NCI-H2081 (cell line): ENCODE measurements at places on chromosomes 5 and 9.

GRCh38 chr9:88319936-88320747 is 68.1 kb upstream of the SPIN1 start:
- DNase-seq, result no peak

DNA sequence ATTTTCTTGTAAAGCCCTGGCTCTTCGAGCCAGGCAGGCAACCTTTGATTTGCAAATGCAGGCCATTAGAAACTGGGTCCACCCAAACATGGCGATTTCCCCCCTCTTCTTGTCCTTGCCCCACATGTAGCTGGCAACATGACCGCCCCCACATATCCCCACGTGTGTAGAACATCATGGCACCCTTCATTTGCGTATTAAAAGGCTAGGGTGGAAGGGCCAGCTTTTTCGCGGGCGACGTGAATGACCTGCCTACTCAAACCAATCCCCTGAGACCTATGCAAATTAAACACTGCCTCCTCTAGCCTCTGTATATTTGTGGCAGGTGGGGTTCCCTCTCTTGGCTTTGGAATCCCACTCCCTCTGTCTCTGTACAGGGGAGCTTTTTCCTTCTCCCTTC is 107.0 kb upstream of the CLINT1 start:
- DNase-seq, result no peak

DNA sequence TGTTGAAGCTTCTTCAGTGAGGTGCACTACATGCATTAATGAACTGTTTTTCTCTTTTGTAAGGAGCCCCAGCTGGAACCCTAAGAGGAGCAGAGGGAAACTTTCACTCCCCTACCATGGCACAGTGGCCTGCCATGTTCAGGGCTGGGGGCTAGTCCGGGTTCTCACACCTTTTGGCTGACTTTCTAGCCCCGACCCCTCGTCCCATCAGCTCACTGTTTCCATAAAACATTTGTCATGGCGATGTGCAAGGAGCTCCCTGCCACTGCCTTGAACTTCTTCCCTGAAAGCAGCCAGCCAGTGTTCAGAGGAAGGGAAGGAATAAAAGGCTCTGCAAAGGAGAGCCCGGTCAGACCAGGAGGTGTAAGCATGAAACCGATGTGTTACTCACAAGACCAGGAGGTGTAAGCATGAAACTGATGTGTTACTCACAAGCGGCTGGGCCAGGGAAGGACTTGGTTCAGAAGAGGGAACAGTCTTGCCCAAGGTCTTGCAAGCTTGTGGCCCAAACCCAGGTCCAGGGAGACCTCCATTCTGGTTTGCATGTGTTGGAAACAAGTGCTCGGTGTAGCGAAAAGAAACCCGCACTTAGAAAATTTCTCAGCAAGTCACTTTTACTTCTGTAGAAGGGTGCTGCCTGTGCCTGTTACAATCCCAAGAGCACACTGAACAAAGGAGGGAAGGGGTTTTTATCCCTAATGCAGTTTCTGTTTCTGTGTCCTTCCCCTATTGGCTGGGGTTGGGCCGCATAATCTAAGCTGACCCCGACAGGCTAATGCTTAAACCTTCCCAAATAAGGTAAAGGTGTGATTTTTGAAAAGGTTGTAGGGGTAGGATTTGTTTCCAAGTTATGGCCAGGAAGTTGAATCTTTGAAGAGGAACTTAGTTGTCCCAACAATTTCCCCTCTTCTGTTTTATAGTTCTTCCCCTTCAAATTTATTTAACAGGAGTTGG is 3.4 kb upstream of the ABO start:
- no peak for DNase-seq

GRCh38 chr5:16784088-16784487 is 152.0 kb downstream of the MYO10 start:
- DNase-seq, result no peak

DNA sequence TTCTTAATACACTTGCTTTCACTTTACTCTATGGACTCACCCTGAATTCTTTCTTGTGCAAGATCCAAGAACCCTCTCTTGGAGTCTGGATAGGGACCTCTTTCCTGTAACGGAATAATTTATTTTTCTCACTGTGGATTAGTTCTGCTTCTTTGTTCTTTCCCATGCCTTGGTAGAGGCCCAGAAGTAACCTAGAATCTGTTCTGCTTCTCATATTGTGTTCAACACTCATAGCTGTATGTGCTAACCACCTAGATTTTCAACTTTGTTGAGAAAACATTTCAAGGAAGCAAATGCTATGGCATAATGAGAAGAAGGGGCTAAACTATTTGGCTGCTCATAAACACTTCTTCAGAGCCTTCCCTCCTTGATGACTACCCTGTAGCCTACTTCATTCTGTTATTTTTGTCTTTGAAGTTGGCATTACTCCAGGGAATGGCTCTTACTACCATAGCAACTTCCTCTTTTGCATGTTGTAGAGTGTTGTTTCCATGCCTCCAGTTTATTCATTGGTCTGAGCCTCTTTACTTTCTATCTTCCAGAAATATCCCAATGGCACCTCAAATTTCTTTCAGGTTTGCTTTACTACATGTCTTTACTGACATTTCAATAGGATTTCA is 74.3 kb downstream of the KIAA0825 start:
- no peak for DNase-seq

DNA sequence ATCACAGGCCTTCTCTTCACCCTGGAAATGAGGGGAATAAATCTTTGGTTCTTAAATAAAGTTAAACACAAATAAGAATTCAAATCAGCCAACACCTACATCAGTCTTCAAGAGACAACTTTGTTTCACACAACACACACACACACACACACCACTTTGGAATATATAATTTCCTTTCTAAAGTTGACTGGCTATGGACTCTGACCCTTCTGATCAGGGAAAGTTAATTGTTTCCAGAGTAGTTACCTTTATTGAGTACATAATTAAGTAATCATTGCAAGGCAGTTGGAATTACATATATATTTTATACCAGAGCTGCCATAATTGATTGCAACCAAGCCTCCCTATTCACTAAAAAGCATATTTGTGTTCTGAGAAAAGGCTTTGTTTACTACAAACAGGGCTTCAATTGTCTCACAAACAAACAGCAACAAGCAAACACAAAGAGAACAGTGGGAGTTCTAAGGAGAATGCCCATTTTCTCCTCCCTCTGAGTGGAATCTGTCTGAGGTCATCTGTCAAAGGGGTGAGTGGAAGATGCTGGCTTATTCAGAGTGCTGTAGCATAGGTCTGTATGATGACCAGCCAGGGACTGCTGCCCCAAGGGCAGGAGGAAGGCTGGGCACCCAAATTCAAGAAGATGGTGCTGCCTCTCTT is 136.6 kb downstream of the SEMA6A start:
- no peak for DNase-seq

DNA sequence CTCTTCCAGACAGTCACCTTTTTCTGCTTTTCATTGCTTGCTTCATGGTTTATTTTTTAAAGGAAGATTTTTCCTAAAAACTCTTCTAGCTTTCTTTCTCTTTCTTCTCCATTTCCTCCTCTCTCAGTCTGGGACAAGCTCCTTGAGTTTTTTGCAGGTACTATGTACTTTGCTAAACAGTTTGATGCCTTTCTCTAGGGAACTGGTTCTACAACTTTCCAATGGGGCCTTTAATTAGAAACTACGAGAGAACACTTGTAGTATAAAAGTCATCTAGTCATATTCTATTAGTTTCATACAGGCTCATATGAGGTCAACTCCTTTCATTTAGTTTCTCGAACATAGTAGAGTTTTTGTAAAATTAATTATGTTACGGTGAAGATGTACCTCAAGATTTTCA is 189.6 kb downstream of the DOCK8 start:
- DNase-seq, result no peak

- DNase-seq, result no peak
Measured at GRCh38 chr5:77629509-77630113, 8.9 kb downstream of the OTP start.

DNA sequence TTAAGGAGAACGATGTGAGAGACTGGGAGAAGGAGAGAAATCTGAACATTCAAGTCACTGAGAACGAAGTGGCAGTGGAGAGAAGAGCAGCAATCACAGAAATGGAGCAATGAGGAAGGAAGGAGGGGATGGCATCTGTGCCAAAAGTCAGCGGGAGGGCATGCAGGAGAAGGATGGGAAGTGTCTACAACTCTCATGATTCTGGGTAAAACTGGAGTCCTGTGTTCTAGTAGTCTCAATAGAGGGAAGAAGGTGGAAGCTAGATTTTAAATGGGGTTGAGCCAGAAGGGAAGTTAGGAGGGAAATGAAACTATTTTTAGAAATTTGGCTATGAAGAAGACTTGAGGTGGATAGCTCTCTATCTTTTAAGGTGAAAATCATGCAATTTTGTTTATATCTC is 39.1 kb upstream of the SPATA31C2 start:
- no peak for DNase-seq

DNA sequence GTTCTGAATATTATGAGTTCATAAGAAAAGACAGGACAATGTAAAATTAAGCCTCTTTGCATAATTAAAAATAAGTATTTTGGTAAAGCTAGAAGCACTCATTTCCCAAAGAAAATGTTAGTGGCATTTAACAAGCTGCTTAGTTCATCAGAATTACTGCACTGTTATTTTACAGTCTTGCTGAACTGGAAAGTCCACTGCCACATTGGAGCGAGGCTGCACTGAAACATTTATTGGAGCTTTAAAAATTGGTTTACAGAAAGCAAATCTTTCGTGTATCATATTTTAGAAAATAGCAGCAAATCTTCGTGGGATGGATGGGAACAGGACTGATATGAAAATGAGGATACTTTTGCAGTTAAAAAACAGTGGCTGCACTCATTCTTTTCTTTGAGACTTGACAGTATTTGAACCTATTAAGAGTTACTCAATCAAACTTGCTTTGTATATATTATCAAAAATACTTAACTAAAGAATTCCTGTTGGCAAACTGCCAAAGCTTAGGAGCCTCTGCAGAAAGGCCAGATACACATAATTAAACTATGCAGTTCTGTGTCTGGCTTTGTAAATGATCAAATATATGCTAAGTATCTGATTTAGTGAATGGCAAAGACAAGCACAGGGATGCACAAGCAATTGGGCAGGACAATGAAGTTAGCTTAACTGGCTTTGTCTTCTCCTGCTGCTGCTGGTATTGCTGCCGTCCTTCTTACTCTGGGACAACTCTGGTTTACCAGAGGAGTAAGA is 16.5 kb upstream of the FBXL7 start:
- no peak for DNase-seq

DNA sequence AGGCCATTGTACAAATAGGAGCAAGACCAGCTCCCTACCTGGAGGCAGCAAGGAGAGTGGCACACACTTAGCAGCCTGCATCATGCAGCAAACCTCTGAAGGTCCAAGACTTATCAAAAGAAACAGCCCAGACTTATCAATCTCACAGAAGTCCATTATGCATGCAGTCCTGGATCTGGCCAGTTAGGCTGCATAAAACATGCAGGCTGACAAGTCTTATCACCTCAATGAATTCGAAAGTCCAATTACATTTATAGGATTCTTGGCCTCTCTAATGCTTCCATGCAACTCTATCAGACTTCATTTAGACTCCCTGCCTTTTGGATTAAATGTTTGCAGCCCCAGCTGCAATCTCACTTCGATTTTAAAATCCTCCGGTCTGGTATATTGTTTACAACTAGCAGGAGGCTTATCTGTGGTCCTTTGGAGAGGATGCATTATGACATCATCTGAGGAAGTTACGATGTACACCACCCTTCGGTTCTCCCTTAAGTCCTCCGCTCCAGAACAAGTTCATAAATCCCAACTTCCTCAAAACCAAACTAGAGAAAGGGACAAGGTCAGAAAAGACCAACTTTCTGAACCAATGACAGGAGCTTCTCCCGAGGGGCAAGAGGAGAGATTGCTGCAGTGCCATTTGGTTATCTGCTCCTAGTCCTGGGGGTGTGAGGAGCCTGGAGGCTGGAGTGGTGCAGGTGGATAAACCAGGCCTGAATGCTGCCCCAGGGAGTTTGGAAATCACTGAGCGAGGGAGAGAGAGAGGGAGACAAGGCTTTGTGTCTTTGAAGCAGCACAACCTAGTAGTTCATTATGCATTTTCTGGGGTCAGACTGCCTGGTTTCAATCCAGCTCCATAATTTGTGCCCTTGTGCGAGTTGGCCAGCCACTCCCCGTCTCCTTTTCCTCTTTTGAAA is 313.9 kb downstream of the TLE1 start:
- no peak for DNase-seq

GRCh38 chr9:3215658-3216057 is 310.1 kb downstream of the RFX3 start:
- no peak for DNase-seq

- no peak for DNase-seq
Measured at GRCh38 chr5:150645070-150645700, 4.7 kb downstream of the SYNPO start.

- DNase-seq, result no peak
Measured at GRCh38 chr9:135487281-135488012, 7.9 kb downstream of the PPP1R26 start.

GRCh38 chr5:40655138-40655537 is 24.6 kb upstream of the PTGER4 start:
- DNase-seq, result no peak

DNA sequence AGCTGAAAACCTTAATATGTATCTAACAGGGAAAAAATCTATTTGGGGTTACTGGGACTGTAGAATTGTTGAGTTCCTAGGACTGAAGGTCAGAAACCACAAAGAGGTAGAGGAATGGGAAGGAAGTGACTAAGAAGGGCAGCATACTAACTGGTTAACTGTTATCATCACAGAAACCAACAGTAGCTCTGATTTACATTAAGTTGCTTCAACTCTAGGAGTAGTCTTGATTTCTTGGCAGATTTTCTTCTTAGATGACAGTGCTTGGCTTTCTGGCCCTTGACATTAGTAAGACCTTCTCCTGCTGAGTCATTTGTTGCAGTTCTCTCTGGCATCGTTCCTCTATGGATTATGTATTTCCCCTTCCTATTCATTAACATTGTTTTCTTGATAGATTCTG is 116.1 kb upstream of the RASA1 start:
- no peak for DNase-seq

DNA sequence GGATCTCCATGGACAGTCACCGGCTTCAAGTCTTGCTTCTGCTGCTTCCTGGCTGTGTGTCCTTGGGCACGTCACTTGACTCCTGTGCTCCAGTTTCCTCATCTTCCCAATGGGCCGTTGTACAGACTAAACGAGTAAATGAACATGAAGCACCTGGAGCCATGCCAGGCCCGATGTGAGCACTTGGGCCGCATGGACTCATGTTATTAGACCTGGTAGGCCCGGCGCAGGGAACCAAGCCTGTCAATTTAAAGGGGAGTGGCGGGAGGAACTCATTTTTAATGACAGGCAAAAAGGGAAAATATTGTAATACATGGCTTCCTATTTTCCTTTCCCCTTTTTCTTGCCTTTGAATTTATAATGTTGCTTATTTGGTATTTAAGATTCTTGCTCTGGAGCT is 47.5 kb downstream of the TENT4A start:
- no peak for DNase-seq
